ENCODE measurements at places on chromosomes 2 and 18.
A peak's percentile ranks its signal among the peaks of the same experiment; 100 is the strongest.

DNA sequence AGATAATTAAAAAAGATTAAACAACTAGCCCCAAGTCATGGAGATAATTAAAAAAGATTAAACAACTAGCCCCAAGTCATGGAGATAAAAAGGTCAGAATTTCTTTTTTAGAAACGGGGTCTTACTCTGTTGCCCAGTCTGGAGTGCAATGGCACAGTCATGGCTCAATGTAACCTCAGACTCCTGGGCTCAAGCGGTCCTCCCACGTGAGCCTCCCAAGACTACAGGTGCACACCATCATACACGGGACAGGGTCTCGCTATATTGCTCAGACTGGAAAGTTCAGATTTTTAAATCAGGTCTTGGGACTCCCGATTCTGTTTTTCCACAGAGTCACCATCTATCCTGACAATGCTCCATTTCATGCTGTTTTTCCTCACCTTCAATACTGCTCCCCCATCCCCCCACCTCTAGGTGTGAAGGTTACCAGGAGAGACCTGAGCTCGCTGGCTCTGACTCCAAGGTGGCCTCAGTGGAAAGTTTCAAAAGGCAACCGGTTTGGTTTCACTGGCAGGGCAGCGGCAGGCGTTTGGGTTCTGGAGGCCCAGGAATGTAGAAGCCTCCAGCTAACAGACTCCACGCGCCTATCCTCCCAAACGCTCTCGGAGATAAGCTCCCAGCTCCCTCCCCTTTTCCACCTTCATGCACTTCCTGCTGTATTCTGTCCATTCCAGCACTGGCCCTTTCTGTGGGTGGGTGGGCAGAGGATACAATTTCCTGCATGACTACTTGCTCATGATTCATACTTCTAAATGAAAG is 2.9 kb upstream of the SEMA4C start:
- no peak for DNase-seq

DNA sequence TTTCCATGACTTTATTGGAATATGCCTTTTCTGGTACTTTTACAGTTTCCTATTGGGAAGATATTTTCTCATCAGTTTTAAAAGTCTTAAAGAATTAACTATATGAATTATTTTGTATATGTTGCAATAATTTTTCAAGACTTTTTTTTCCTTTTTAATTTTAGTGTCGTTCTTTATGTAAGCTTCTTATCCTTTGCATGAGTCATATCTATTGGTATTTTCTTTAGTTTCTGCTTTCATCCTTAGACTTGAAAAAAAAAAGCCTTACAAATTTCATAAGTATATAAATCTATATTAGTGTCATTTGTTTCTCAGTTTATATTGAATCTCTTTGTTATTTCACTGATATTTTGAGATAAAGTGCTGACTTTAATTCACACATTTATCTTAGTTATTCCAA is 94.9 kb downstream of the DSEL start:
- no peak for DNase-seq

- no peak for DNase-seq
These were observed 373.9 kb downstream of the TSN start for GRCh38 chr2:122129399-122129798.

DNA sequence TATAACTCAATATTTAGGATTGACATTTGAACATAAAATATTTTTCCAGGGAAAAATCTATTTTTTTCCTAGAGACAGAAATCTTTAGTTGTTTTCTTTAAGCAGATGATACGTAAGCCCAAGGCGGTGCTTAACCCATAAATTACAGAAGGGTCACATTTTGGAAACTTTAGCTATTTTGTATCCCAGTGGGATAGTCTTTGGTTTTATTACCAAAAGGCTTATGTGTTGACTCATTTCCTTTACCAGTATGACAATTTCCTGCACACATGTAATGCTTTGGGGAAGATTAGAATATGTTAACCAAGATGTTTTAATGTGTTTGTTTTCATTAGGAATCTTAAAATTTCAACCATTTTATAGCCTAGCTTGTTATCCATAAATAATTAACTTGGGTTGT is 24.8 kb downstream of the DYNC1I2 start:
- DNase-seq: no peak

DNA sequence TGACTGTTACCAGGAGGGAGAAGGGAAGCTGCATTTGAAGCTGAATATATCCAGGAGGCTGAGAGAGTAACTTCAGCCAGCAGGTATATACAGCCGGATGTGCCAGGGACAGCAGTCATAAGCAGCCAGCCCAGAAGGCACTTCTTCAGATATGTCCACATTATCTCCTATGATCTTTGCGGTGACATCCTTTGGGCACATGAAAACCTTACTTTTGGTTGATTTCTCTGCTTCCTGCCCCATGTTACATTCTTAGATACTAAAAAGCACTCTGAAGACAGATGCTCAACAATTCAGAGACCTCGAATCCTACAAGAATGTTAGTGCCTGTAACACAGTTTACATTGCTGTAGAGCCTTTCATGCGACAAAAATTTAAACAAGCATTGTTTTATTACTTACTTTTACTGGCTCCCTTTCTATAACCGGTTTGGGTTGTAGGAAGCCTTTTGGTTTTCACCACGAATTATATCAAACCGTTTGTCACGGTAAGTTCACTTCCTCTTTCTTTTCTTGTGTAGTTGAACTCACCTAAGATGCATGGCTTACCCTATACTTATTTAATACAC is 50.3 kb upstream of the TLK1 start:
- DNase-seq: no peak

- peak; percentile 90 for DNase-seq
These were observed 5.5 kb downstream of the SLC11A1 start for GRCh38 chr2:218387369-218388194.

GRCh38 chr18:58069099-58069498 is 25.1 kb downstream of the NEDD4L start:
- DNase-seq: no peak

GRCh38 chr18:332721-333510 is 65.1 kb upstream of the THOC1 start:
- DNase-seq: no peak

DNA sequence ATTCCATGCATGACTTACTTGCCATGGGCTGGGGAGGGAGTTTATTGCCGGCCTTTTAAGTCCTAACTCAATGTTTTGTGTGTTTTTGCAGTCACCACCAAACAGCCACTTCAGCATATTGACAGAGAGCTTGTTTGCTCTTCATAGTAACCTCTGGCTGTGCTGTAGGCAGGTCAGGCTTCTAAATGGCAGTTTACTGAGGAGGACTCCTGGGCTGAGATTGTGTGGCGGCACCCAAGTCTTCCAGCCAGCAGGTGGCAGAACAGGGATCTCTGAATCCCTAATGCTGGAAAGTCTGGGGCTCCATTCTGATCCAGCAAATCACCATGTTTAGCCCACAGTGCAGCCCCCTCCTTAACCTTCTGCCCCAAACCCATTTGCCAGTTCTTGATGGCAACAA is 121.2 kb downstream of the CAPN13 start:
- no peak for DNase-seq

DNA sequence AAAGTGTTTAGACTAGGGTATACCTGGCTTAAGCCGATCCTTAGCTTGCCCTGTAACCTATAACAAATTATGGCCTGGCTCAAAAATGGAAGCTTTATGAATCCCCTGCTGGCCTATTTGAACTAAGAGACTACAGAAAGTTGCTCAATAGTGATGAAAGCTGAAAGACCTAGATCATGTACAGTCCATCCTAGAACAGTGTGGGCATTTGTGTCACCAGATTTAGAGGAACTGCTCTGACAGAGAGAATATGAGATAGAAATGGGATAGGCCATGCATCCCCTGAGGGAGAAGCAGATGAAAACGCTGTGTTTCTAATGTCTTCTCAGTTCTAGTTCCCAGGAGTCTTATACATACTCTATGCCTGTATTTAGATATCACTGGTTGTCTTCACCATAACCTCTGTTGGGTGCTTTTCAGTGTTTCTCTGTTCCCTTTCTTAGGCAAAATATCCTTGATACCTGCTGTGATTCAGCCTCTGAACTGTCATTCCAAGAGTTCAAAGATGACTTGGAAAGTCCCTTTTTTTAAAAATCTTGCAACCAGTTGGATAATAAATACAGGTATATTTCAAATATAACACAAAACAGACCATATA is 246.9 kb upstream of the SLC39A10 start:
- no peak for DNase-seq

DNA sequence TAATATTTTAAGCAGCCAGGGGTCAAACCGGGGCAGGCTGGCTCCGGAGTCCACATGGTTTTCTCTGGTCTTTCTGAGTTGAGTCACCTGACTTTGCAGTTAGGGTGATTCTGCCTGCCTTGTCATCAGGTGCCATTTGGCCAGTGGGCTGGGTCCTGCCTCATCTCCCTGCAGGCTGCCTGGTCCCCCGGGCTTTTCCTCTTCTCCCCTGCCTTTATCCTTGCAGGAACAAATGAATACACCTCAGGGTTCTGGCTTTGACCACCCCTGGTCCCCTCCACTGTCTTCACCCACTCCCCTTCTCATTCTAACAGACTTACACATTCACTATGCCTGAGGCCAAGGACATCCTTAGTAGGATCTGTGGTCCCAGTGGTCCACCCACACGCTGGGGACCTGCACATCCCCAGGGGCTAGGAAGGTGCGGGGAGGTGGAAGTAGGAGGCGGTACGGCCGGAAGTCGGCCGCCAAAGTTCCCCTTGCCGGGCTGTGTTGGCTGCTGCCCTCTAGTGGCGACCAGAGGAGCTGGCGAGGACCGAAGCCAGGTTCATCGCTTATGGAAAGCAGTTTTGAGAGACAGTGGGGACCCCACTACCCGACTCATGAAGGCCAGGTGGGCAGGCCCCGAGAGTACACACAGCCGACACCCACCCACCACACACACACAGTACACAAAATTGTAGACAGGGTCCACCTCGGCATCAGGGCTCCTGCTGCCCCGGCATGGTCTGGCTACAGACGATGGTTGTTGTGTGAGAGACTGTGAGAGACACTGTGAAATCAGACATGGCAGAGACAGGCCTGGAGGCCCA is 6.3 kb upstream of the TEX261 start:
- DNase-seq: peak; percentile 65

DNA sequence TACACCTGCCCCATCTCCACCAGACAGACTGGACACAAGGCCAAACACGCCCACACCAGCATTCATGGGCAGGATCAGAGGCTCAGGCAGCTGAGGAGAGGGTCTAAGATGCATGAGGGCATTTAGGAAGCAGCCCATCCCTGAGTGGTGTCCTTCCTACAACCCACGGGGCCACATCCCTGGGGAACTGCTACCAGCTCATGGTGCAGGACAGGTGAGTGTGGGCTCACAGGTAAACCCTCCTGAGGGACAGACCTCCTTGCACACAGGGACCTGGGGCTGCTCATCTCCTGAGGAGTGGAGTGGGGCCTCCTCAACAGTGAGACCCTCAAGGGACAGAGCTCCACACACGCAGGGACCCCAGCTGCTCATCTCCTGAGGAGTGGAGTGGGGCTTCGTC is 14.6 kb downstream of the PARD6G start:
- no peak for DNase-seq

DNA sequence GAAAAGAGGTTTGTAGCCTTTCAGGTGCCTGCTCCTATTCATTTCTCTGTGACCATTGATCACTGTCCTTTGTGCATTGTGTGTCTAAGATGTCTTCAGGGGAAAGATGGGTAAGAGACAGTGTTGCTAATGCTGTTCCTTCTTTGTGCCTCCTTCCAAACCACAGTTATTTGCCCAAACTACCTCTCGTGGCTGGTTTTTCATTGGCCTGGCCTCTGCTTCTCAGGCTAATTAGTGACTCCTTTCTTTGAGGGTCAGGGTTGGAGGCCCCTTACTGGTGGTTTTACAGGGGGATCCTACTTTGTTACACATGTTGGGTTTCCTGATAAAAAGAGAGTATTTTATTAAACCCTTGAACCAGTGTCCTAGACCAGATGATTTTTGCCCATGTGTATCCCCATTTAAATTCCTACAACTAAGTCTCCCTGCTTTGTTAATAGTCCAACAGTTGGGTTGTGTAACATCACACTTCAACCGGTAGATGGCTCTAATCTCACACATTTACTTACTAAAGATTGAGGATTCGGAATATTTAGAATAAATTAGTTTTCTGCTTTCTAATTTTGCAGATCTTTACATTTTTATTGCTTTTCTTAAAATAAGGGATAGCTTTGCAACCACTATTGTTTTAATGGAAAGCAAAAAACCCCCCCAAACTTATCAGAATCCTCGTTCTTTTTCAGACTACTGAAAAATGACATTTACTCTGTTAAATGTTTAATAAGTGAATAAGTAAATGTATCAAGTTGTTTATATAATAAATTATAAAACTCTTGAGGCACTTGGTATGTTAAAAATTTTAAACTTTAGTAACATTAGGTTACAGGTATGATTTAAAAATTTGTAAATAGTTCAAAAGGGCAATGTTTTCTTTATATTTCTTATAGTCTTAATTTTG is 2.4 kb downstream of the MARS2 start:
- no peak for DNase-seq

- no peak for DNase-seq
These were observed 373.1 kb upstream of the FANCL start for GRCh38 chr2:58614219-58614618.

DNA sequence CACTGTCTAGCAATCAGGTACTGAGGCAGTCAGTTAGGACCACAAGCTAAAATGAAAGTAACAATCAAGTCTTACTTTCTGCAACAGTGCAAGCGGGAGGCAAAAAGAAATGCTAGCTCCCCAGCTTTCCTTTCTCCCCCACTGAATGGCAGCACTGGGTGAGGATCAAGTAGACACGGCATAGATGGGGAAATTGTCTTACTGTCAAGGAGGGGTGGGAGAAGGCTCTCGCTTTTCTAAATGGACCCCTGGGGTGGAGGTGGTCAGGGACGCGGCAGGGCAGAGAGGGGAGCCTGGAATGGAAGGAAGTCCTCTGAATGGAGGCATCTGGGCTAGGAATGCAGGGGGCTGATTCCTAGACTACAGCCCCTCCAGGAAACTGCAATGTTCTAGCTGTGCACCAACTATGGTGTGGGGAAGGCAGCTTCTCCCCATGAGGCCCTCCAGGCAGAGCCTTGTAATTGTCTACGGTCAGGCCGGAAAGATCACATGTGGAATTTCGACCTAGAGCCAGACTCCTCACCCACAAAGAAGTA is 24.3 kb downstream of the METTL8 start:
- DNase-seq: no peak

GRCh38 chr2:152493945-152494528 is 159.1 kb downstream of the FMNL2 start:
- no peak for DNase-seq
